ELF-1 (cell line): ENCODE measurements at places on chromosomes 6 and 20.

DNA sequence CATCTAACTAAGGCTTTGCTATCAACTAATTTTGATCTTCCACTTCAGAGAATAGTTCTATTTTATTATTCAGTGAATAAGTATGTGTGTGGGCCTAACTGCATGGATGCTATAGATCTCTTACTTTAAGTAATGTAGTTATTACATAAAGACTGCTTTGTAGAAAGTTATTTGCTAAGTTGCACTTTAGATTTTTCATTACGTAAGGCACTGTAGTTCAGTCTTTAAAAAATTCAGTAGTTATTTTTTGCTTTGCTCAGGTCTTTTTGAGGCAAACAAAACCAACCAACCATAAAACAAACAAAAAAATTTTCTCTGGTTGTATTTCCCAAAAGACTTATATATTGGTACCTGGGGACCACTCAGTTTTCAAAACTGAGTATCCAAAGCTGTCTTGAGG, 53.0 kb downstream of the KCNQ5 start:
- DNase-seq, result no peak

DNA sequence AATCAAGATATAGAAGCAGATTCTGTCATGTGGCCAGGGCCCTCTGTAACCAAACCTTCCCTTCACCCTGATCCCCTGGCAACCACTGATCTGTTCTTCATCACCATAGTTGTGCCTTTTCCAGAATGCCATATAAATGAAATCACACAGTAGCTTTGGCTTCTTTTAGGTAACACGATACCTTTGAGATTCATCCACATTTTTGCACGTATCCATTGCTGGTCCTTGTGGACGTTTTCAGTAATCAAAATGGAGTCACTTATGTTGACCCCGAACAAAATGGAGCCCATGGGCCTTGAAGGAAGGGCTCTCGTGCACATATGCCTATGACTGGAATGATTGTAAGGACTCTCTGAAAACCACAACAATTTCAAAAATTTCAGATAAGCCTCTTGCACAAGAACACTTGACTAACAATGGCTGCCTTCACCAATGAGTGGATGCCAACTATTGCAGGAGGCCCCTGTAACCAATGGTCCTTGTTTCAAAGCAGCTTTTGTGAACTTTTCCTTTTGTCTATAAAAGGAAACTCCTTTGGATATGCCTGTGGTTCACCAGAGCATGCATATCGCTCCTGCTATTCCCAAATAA, 84.3 kb upstream of the RALY start:
- DNase-seq, result peak; percentile 26

- peak; percentile 52 for DNase-seq
These were observed 990 bp downstream of the BPI start for GRCh38 chr20:38304845-38305447.

DNA sequence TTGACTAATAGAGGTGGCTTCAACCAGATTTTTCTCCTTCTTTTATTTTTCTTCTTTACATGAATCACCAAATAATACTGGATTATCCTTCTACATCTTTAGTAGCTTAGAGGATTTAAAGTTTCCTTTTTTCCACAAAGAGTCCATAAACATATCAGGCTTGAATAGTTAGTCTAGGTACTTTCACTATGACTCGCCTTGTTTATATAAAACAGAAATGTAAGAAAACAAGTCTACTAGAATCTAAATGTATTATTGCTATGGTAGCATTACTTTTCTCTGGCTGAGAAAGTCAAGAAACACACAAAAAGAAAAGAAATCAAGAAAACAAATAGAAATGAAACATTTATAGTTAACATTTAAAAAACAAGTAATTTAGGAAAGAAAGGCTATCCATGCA, 215.2 kb downstream of the PTPRK start:
- DNase-seq, result no peak

DNA sequence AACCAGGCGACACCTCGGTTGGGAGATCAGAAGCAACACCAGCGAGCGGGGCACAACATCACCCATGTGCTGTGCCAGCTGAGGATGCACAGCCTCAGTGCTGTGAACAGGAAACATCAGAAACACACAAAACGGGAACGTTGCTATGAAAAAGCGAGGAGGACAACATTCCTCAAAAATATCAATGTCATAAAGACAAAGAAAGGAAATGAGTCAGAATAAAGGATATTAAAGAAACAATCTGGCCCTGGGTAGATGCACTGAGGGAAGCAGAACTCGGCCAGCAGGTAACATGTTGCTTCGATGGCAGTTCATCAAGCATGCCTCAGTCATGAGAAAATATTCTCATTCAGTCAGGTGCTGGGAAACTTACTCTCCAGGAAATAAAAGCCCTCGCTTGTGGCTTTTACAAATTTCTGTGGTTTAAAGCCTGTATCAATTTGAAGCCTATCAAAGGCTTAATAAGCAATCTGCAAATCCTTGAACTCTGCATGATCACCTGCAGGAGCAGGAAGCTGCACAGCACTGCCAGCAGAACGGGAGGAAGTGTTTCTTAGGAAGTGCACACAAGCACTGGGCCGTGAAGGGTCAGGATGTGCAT, 77.5 kb downstream of the GINS1 start:
- DNase-seq, result no peak

GRCh38 chr6:13874191-13874549, 50.6 kb upstream of the RNF182 start:
- no peak for DNase-seq

- no peak for DNase-seq
These were observed 6.0 kb upstream of the RAB44 start for GRCh38 chr6:36691612-36692011.

DNA sequence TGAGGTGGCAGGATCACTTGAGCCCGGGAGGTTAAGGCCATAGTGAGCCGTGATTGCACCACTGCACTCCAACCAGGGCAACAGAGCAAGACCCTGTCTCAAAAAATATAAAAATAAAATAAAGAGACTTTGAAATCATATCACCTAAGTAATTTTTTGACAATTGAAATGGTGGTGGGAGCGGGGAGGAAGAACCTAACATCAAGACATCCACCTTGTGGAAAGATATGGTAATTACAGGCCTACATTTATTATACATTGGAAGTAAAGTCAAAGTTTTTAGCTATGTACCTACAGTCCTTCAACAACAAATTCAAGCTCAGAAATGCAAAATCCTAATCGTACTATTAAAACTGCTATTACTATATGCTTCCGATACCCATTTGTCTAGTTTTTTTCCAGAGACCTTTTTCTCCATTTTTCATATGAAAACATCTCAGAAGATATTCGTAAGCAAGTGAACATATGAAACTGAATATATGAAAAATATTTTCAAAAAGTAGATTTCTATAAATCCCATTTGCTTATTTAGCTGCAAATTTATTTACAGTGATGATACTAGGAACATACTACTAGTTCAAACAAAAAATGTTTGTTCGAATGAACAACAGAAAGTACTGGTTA, 83.3 kb downstream of the SYCP2 start:
- DNase-seq, result no peak

DNA sequence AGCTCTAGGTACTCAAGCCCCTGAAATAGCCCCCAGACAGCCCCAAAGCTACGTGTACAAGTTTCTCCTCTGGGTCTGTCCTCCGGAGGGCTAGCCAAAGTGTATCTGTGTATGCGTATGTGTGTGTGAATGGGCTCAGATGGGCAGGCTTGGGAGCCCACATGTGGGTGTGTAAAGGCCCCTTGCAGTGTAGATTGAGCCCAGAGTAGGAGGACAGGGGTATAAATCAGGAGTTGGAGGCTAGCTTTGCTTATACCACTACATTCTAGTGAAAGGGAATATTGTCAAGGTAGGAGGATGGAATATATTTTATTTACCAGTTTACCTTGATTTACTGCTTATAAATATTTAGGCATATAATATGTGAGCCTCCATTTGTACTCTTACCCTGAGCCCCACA, 9.0 kb upstream of the MAP3K7 start:
- DNase-seq, result no peak

GRCh38 chr6:2935566-2936291, 32.6 kb upstream of the SERPINB9 start:
- DNase-seq, result no peak

DNA sequence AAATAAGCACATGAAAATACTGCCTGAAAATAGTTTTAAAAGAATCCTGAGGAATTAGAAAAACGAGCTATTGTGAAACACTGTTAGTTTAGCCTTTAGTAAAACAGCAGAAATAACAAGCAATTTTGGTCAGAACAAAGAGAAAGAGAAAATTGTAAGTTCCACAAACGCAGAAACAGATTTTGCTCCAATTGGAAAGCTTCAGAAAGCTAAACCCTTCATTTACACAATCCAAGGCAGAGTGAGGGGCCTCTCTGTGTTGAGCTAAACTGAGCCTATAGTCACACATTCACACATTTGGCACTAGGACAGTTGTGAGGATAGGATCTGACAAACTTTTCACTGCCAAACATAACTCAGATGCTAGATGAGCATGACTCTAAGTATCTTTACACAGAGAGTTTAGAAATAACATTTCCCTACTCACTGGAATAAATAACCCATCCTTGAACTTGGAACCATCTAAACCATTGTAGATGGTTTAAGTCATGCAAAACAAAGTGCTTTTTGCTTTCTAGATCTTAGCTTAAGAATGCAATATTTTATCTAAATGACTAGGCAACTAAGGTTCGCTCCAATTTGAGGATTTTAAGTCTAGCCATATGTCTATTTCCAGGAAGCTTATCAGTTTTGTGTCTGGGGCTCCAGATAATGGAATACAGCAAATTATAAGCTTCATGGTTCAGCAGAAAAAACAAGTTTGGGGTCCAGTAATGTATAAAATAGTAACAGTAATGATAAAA, 122.6 kb downstream of the SGK1 start:
- no peak for DNase-seq

- no peak for DNase-seq
These were observed 20.1 kb downstream of the KIF16B start for GRCh38 chr20:16553101-16553500.

GRCh38 chr6:146194434-146194833, 165.6 kb downstream of the GRM1 start:
- no peak for DNase-seq

DNA sequence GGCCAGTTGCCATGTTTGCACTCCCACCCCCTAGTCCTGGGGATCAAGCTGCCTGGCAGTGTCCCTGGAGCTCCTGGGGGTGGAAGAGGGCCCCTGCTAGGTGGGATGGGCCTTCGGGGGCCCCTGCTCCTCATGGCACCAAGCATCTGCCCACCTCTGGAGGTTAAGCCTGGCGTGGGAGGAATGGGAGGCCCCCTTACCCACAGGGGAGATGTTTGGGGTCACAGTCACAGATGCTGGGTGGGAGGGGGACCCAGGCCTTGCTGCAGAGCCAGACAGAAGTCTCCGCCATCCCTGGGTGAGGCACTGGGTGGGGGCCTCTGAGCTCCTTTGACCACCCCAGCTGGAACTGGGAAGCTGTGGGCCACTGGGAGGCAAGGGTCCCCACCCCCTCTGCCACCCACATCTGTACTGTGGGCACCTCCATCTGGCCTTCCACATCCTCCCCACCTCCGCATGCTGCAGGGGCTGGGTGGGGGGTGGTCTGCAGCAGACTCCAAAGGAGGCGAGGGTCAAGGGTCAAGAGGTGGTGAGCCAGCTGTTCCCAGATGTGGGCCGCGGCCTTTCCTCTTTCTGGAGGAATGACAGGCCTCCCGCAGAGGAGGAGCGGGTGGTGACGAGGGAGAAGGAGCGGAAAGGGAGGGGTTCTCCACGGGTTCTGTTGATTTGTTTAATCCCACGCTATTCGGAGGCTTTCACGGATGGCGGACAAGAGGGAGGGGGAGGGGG, 41.5 kb downstream of the YTHDF1 start:
- DNase-seq, result no peak

- DNase-seq, result no peak
These were observed 31.8 kb upstream of the ZNF133 start for GRCh38 chr20:18256440-18257090.

DNA sequence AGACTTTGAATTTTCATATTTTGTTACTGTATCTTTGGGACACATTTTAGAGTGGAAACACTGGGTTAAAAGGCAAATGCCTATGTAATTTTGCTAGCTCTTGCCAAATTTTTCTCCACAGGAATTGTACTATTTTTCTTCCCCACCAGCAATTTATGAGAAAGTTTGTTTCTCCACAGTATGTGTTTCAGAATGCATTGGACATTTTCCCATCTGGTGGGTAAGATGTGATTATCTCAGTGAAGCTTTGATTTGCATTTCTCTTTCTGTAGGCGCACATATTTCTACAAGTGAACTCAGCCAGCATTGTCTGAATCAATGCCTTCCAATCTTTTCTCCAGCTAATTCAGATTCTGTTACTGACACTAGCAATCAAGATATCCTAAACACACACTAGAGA, 157.8 kb downstream of the RCAN2 start:
- DNase-seq, result no peak

DNA sequence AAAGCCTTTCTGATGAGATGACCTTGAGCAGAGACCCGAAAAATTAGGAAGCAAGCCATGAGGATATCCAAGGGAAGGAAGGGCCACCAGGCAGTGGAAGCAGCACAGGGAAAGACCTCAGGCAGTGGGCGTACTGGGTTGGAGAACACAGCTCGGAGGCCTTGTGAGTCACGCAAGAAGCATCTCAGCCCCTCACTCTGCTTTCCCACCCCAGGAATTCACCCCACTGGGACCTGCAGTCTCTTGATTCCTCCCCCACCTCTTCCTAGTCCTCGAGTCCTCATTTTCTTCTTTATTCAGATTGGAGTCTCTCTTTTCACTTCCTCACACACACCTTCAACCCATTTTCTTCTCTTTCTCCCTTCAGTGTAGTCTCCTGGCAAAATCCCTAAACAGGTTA, 27.0 kb downstream of the RPRD1B start:
- DNase-seq, result peak; percentile 55

GRCh38 chr6:165231177-165231576, 78.2 kb downstream of the C6orf118 start:
- no peak for DNase-seq

GRCh38 chr6:90578894-90579549, 7.8 kb downstream of the MAP3K7 start:
- DNase-seq, result no peak

DNA sequence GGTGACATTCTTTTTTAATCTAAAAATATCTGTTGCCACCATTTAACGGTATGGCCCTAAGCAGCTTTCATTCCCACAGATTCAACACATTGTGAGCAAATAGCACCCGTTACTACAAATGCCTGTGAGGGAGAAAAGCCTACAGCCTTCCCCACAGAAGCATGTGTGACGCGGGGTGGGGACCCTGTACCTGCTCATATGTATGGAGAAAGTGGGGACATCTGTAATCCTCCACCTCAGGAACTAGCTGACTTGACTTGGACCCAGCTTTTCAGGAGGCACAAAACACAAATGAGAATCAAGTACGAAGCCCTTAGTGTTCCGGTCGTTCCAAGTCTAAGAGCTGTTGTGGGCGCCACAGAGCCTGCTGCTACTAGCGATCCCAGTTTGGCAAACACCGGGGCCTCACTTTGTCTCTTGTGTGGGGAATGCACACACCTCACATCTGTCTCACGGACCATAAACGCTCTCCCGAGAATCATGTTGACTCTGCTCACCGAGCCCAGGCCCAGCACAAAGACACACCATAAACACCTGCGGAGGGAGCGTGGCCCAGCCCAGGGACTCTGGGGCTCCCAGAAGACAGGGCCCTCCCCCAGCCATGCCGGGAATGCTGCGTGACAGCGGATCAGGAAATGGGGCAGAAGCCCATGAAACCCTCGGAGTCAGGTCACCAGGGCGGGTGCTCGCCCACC, 21.6 kb downstream of the DLL1 start:
- DNase-seq, result peak; percentile 78
